Vagina (tissue), 2 donors: ENCODE measurements at places on chromosomes 7 and 10.

DNA sequence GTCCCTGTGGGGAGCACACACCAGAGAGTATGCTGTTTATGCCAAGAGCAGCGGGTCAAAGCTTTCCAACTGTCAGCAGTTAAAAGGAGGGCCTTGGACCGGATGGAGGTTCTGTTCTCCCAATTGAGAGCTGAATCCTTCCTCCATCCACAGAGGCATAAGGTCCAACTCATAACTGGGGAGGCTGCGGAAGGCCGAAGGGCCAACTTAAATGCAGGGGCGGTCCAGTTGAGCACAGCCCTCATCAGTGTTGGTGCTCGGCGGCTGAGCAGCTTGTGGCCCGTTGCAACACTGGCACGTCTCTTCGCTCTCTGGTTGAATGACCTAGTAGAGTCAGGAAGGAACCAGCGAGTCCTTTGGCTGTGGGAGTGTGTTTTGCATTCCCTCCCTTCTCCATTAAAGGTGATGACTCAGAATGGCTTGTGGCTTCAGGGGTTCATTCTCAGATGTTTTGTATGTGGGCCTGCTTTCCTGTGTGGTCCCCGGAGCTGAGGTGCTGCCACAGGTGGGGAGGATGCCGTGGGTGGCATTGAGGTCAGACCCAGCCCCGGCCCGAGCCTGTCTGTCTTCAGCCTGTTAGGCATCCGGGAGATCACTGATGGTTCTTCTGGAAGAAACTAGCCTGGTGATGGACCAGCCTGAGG is 44.8 kb upstream of the DMBT1 start:
- H3K4me1 ChIP-seq: no peaks in the 10 kb centered on the region
- H3K36me3 ChIP-seq: peaks cover 20% of the 10 kb centered on the region
- H3K27me3 ChIP-seq: no peaks in the 10 kb centered on the region
- H3K27ac ChIP-seq: no peak overlapping the region
- DNase-seq: no peak

GRCh38 chr10:131961047-131961776 is 20.5 kb downstream of the BNIP3 start:
- no peak for DNase-seq
- no peaks in the 10 kb centered on the region for H3K27me3 ChIP-seq
- H3K4me3 ChIP-seq: no peak overlapping the region
- no peaks in the 10 kb centered on the region for H3K4me1 ChIP-seq
- peaks cover 12% of the 10 kb centered on the region for H3K36me3 ChIP-seq

DNA sequence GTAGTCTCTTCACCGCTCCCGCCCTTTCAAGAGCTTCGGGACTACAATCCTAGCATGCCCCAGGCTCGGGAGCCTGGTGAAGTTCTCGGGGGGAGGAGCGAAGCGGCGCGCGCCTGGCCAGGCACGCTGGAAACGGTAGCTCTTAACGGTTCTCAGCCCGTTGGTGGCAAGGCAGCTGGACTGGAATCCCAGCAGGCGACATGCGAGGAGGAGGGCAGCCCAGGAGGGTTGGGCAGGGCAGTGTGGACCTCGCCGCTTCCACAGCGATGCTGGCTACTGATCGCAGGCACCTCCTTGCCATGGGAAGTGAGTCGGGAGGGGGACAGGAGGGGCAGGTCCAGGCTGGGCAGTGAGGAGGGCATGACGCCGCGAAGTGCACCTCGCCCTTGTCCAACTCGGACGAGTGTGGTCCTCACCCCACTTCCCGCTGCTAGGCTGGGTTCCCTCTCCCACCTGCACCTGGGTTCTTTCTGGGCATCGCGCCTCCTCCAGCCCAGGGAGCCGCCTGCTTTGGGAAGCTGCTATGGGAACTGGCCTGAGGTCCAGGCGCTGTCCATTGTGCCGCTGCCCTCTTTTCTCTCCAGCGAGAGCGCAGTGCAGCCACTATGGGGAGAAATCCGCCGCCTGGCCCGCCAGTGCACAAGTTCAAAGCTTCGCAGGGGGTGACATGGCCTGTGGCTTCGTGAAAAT is 367.8 kb upstream of the NUPR2 start:
- no peak overlapping the region for H3K27ac ChIP-seq
- no peaks in the 10 kb centered on the region for H3K36me3 ChIP-seq
- H3K4me3 ChIP-seq: no peak overlapping the region
- no peak for DNase-seq
- H3K27me3 ChIP-seq: no peaks in the 10 kb centered on the region
- no peaks in the 10 kb centered on the region for H3K4me1 ChIP-seq

DNA sequence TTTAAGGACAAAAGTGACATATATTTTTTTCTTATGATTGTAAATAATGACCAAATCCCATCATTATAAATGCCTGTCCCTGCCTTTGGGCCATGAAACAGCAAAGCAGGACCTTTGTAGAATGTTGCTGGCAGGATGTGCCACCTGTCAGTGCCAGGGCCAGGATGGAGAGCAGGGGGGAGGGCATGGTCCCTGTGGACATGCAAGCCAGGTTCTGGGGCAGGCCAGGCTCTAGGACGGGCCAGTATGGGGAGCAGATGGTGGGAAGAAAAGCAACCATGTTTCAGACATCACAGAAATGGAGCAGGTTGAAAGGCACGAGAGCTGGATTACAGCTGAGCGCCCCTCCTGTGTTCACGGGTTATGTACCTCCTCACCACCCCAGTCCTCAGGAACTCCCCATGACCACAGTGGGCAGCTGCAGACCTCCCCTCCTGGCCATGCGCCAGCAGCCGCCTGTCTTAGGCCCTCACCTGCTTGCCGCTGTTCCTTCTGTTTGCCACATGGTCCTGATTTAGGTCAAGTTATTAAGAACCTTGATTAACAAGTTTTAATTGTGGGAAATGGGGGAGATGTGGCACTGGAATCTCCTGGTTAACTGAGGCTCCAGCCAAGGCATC is 210.4 kb downstream of the PAXIP1 start:
- DNase-seq: no peak
- no peaks in the 10 kb centered on the region for H3K36me3 ChIP-seq
- no peak overlapping the region for H3K4me3 ChIP-seq
- no peaks in the 10 kb centered on the region for H3K27me3 ChIP-seq

DNA sequence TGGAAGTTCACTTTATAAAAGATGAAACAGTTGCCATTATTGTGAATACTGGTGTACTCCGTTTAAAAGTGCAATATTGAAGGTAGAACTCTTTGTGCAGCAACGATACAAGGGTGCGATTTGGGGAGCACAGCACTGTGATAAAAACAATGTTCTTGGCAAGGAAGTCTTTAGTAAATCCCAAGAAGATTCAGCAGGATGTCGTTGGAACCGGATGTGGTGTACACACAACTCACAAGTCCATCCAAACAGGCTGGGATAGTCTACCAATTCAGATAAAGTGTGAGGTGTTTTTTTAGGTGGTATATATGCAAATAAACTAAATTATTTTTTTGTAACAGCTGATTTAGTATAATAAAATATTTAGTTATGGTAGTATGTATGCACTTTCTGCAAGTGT is 46.7 kb downstream of the ZNF777 start:
- peaks cover 5% of the 10 kb centered on the region for H3K4me1 ChIP-seq
- no peaks in the 10 kb centered on the region for H3K36me3 ChIP-seq
- no peak for DNase-seq
- no peak overlapping the region for H3K4me3 ChIP-seq
- H3K27ac ChIP-seq: no peak overlapping the region
- H3K27me3 ChIP-seq: no peaks in the 10 kb centered on the region

DNA sequence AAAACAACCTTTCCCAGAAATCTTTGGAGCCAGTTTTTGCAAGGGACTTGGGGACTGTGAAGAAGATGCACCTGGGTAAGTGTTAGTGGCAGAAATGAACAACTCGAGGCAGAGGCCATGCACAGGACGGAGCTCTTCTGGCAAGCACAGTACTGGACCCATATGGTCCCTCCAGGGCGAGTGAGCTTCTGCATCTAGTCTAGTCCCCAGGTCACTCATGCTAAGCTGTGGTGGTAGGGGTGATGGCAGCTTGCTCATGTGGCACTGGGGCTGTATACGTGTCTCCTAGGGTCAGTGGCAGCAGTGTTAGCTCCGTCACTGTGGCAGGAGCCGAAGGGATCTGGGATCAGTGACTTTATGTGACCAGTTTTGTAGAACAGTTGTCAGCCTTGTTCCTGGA is 9.3 kb upstream of the LRRC61 start:
- peaks cover under 1% of the 10 kb centered on the region for H3K4me1 ChIP-seq
- no peak overlapping the region for H3K27ac ChIP-seq
- H3K27me3 ChIP-seq: no peaks in the 10 kb centered on the region
- DNase-seq: no peak
- H3K4me3 ChIP-seq: no peak overlapping the region

- no peaks in the 10 kb centered on the region for H3K27me3 ChIP-seq
- no peak overlapping the region for H3K4me3 ChIP-seq
- H3K4me1 ChIP-seq: no peaks in the 10 kb centered on the region
- no peak overlapping the region for H3K27ac ChIP-seq
- DNase-seq: no peak
Measured at GRCh38 chr10:28479425-28479865, 53.5 kb upstream of the WAC start.

- no peak overlapping the region for H3K4me3 ChIP-seq
- H3K4me1 ChIP-seq: no peaks in the 10 kb centered on the region
- no peak for DNase-seq
Measured at GRCh38 chr7:84200859-84201258, 6.3 kb upstream of the SEMA3A start.

- no peaks in the 10 kb centered on the region for H3K36me3 ChIP-seq
- no peak overlapping the region for H3K4me3 ChIP-seq
- H3K27ac ChIP-seq: no peak overlapping the region
- no peak for DNase-seq
Measured at GRCh38 chr10:18906636-18907035, 142.0 kb upstream of the MALRD1 start.

DNA sequence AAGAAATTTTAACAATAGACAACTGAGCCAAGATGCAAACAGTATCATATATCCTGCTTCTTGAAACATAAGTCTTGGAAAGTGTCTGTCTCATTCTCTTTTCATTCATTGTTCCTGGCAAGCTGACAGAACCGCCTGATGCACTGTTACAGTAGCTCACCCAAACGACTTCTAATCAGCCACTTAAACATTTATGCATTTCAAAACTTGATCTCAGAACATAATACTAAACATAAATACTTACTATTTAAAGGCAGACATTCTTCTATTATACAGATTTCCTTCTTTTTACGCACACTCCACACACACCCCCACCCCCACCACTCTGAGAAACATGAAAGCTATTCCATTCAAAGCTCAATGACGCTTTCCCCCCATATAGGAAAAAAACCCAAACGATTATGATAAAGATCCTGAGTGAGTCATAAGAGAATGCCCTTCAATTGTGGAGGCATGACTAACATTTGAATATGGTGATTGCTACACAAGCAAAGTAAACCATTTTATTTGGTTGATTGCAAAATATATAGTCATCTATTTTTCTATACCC is 30.5 kb downstream of the SHTN1 start:
- no peak overlapping the region for H3K27ac ChIP-seq
- no peaks in the 10 kb centered on the region for H3K27me3 ChIP-seq
- H3K4me3 ChIP-seq: no peak overlapping the region
- H3K4me1 ChIP-seq: no peaks in the 10 kb centered on the region

DNA sequence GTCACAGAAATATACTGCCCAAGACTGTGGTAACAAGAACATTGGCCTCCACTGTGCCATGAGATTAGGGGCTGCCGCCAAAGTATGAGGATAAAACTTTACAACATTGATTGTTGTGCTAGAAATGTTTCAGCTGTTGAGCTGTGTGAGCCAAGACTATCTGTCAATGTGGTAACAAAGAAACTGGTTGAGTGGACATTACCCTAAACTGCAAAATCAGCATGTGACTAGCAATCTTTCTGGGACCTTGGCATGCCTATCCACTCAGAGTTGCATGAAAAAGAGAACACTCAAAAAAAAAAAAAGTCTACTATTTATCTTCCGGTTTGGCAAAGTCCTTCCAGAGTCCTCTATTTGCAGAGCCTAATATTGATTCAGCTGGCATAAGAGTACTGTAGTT is 605.6 kb upstream of the CNTNAP2 start:
- H3K27me3 ChIP-seq: no peaks in the 10 kb centered on the region
- no peak overlapping the region for H3K4me3 ChIP-seq
- H3K36me3 ChIP-seq: no peaks in the 10 kb centered on the region
- H3K27ac ChIP-seq: no peak overlapping the region
- H3K4me1 ChIP-seq: no peaks in the 10 kb centered on the region
- no peak for DNase-seq
